ENCODE measurements at places on chromosomes 6 and 20.

DNA sequence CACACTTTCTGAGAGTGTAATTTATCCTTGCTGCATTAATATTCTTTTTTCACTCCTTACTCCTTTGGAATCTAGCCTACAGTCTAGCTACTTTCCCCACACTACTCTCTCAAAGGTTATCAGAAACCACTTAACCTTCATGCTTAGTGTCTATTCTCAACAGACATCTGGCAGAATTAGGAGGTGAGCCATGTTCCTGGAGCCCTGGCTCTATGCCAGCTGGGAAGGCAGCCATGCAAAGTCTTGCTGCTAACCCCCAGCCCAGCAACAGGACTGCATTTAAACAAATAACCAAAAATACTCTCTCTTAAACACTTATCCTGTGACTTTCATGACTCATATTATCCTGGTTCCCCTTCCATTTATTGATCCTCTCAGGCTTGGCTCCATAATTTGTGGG is 260.2 kb downstream of the BCKDHB start:
- no peak for DNase-seq

GRCh38 chr6:153103319-153103655 is 27.8 kb downstream of the RGS17 start:
- peak; percentile 8 for DNase-seq

GRCh38 chr6:158031381-158032353 is 50.0 kb downstream of the SYNJ2 start:
- no peak for DNase-seq

DNA sequence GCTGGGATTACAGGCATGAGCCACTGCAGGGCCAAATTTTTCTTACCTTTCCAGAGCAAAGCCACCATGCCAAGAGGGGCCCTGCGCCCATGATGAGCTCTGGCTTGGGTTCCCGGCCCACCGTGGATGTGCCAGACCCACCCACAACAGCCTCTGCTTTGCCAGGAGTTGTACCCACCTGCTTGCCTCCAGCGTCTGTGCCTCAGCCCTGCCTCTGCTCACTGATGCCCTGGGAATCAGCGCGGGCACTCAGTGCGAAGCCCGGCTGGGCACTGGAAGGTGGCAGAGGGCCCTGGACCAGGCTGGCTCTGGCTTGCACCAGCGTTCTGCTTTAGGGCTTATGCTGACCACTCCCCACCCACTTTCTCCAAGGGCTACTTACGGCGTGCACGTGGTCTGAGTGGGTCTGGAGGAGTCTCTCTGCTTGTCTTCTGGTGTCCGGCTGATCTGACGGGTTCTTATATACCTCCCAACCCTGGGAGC is at the start of gene MLN:
TSS of gene MLN (minus strand) at position 433 of the 483 bp plus-strand sequence. CDS start 2,840 bp downstream, outside the sequence.
- no peak for DNase-seq

DNA sequence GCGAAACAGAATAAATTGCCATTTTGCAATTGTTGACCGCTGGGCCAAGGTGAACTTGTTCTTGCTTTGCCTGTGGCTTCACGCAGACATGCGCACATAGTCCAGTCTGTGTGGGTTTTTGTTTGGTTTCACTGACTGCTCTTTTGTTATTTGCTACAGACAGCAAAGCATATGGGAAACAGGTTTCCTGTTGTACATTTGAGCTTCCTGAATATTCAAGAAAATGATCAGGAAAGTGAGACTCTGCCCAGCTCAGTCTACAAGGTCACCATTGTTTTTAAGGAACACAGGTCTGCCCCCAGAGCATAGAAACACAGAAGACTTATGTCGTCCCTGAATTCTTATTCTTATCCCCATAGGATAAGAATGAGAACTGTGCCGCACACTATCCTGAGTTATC is 55.6 kb downstream of the SASH1 start:
- DNase-seq: no peak

GRCh38 chr6:108656836-108657235 is 96.1 kb downstream of the FOXO3 start:
- peak; percentile 46 for DNase-seq

DNA sequence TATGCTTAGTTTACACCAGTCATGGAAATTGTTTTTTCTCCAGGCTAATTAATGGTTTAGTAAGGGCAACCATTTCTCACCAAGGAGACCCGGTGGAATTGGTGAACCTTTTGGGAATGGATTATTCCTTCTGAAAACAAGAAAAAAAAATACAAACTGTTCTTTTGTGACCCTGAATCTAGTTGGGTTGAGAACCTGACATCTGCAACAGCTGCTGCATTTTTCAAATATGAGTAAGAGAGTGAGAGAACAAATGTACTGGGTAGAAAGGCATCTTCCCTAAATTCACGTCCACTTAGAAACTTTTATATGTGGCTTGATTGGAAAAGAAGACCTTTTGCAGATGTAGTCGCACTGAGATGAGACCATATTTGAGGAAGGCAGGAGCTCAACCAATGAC is 553.4 kb upstream of the EPHA7 start:
- DNase-seq: no peak

DNA sequence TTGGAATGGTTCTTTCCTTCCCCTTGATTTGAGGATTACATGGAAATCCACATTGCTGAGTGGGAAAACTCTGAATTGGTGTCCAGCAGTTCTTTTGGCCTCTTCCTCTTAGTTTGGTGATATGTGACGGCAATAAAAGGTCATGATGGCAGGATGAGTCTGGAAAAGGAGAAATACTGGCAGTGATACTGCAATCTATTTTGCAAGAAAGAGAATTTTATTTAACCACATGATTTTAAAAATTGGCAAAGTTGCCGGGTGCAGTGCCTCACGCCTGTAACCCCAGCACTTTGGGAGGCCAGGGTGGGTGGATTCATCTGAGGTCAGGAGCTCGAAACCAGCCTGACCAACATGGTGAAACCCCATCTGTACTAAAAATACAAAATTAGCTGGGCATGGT is 73.1 kb downstream of the ADTRP start:
- DNase-seq: no peak

DNA sequence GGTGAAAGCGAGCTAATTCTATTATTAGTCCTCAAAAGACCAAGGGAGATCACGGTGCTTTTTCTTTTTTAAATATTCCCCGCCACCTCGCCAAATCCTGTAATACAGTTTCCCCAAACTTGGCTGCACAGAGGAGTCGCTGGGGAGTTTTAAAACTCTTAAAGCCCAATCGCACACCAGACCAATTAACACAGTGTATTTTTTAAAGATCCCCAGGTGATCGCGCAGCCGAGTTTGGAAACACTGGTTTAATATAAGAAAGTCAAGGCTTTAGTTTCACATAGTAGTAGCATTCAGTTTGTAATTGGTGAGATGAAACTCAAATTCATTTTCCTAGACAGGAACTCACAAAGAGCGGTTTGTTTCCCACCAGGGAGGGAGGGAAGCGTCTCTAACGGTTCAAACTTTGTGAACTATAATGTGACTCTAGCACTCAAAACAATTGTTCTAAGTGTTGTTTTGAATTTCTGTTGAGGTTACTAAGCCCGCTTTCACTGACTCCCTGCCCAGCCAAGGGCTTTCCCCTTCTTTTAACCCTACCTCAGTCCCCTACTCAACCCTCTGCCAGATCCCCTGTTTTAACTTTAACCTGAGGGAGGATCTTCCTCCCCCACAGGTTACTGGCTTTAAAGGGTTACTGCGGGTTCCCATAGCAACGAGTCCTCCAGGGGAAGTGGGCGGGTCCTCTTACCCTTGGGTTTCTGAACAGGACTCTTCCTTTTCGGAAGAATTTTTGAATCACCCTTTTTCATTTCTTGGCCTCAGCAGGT is 25.7 kb upstream of the BTBD3 start:
- peak; percentile 70 for DNase-seq

DNA sequence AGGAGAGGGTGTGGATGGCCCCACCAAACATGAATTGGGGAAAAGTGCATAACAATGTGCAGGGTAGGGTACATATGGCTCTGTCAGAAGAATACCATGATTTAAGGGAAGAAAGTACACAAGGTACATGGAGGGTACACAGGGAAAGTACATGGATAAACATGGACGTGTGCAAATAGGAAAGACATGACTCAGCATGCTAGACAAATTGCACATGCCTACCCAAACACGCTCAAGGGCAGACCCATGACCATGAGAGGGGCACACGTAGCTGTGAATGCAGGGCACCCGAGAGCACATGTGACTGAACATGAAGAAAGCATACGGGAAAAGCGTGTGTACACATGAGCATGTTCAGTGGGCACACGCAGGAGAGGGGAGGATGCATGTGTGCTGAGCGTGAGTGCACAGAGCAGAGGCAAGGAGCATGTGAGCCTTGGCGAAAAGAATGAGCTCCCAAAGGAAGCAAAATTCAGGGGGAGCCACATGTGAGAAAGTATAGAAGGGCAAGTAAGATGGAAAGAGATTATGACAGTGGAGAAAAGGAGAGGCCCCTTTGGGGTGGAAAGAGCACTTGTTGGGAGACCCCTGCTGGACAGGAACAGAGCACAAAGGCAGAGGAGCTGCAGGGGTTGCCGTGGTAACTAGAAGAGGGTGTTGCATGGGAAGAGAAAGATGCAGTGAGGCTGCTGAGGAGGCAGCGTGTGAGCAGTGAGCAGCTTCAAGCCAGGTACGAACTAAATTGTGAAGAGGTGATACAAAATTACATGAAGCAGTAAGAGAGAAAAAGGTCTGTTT is 17.8 kb downstream of the OR2H2 start:
- DNase-seq: no peak

- DNase-seq: no peak
Observed at GRCh38 chr6:157579467-157580031, 198.6 kb downstream of the ZDHHC14 start.

DNA sequence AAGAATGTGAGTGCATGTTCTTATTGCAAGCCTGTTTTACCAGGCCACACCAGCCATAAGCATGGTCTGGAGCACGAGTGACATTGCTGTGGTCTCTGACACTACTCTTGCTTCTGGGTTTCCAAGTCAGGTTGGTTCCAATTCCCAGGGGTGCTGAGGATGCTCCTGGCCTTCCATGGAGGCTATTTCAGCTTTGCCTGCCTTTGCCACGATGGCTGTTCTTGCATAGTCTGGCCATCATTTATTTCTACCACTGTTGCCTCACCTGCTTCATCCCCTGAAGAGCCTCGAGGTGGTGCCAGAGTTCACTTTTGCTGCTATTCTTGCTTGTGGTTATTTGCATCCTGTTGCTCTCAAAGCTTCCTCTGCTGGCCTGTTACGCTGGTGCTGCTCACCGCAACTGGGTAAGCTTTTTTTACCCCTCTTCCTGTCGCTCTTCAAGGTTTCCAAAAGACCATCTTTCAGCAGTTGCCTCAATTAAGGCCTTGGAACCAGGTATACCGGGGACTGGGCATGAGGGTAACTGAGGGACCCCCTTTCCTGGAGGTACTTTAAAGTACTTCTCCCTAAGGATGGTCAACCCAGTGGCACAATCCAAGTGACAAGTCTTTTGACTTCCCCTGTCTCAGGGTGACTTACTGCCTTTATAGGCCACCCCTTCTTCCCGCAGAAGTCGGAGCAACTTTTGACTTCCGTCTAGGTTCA is 64.5 kb downstream of the AKAP7 start:
- peak; percentile 69 for DNase-seq

DNA sequence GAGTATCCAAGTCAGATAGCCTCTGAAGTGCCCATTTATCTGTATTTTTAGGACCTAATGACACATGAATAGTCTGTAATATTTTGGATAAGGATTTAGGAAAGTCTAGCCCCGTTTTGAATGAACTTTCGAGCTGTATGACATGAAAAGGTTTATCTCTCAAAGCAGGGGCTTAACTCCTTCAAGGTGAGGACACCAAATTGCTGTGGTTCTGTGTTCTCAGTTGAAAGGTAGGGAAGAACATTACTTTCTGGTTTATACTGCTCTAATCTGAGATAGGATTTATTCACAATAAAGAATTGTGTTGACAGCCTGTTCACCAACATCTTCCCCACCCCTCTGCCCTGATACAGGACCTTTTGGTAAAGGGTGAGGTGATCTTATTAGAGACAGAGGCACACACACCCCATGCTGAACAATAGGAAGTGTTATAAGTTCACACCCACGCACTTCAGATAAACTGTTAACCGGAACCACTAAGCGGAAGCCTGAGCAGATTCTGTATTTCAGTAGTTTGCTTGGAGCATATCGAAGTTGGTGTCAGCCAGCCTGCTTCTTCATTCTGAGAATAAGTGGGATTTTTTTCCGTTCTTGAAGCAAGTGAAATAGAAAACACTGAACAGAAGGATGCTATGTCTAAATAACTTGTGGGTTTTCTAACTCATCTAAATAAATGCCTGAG is 223.3 kb downstream of the TMEM242 start:
- no peak for DNase-seq

- DNase-seq: no peak
Observed at GRCh38 chr6:143964674-143965081, 43.4 kb downstream of the PLAGL1 start.

DNA sequence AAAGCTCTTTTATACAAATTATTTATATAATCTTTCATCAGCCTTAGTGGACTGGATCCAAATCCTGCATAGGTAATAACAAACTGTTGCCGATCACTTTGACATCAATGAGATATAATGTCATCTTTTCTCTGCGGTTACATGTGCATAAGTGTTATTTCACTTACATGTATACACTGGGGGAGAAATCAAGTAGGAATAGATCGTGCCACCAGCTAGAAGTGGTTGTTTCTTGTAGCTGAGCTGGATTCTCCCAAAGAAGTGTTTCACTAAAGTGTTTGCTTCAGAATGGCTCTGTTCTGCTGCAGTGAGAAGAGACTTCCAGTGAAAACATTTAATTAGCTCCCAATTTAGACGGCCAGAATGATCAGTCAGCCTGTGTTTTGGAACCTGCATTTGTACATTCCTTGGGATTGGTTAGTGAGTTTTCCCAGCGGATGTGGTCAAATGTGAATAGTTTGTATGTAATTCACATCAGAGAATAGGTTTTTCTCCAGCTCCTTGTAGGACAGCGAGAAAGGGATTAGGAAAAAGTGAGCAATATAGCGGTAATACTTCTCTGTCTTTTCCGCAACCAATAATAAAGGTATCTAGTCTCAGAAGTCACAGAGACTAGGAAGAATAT is 163.1 kb upstream of the CCN2 start:
- no peak for DNase-seq

- no peak for DNase-seq
Observed at GRCh38 chr6:161407581-161407980, 133.7 kb upstream of the AGPAT4 start.

DNA sequence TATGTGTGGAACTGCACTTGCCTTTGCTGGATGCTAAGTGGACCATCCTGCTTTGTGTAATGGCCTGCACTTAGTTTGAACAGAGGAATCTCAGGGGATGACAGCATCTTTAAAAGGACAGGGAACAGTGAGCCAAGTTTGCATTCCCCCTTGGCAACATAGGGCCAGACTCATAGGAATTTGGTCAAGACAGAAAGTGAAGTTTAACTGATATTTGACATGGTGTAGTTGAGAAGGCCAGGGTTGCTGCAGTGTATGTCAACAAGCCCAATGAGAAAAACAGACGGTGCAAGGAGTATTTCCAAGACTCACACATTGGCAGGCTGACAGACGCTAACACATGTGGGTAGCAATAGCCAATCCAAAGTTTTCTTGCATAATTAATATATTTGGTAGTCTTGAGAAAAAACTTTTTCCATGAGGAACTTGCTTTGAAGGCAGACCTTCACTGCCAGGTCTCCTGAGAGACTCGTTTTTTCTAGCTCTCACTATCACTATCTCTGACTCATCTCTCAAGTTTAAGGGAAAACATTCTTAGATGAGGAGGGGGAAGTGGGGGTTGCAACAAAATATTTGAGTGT is 213.8 kb downstream of the IBTK start:
- DNase-seq: no peak

Data from large intestine (tissue), 12 donors.